Gastroesophageal sphincter (tissue), 4 donors: ENCODE measurements at places on chromosomes 3 and 15. TPM values are rescaled to one million over a fixed set of nuclear protein-coding genes. Genes with fewer than 3 reads are reported as not detected.

The LAMB2 gene
- total RNA-seq: 689 TPM

The ARL8B gene
- 41.5 TPM for total RNA-seq

The MESP2 gene
- not detected for total RNA-seq

The BDH1 gene
- 9.5 TPM for total RNA-seq

DNA sequence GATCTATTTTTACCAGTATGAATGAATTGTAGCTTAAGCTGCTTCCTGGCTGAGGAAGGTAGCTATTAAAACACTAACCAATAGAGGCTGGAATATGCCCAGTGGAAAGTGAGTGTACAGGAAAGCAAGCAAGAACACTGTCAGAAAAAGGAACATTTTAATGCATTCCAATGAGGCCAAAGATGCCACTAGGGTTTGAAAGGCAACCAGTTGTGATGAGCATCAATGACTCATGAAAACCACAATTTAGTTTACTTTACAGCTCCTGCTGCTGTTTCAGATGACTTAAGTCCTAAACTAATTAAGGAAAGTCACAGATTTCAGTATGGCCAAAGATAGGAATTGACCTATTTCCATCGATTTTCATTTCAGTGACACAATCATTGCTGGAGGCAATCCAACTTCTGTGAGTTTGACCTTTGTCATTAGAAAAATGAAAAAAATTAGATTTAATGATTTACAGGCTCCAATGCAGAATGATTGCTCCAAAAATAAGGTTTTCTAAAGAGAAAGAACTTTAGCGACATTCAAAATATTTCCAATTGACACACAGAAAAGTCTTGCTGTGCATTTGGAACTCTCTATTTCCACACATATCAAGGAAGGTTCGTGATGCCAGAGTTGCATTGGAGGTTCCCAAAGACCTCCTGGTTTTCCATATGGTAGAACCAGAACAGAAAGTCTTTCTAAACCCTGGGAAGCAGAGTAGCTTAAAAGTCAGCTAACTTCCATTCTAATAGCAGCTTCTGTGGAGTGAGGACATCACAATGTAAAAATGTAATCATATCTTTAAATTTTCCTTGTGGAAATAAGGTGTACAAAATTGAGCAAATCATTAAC, 103.0 kb downstream of the SUCNR1 start:
- peak; percentile 66 for ATAC-seq

DNA sequence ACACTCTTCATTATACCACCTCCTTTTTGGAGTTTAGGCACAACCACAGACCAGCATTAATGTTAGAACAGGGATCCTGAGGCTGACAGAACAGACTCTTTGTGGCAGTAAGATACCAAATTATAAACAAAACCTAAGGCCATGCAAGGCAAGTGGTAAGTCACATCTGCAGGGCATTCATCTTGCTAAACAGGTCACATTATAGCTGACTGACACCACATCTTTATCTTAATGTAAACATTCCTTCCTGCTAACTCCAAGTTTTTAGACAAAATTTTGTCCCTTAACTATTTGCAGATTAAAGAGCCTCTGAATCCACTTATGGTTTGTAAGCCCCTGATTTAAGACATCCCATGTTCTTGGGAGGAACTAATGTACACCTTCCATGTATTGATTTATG, 500.6 kb downstream of the PYDC2 start:
- no peak for ATAC-seq

GRCh38 chr3:180325958-180326357, 276.0 kb upstream of the TTC14 start:
- ATAC-seq: no peak

DNA sequence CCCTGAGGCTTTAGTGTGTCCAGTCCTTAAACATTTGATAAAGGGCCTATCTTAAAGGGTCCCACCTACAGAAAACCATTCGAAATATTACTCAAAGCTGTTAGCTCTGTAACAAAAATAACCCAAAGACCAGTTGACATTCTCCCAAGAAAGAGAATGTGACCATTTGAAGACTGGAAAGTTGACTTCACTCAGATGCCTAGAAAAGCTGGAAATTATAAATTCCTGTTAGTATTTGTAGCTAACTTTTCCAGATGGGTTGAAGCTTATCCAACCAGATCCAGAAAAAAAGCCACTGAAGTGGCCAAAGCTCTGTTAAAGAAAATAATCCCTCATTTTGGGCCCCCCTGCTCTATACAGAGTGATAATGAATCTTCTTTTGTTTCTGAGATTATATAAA, 408.4 kb downstream of the PLOD2 start:
- ATAC-seq: no peak

DNA sequence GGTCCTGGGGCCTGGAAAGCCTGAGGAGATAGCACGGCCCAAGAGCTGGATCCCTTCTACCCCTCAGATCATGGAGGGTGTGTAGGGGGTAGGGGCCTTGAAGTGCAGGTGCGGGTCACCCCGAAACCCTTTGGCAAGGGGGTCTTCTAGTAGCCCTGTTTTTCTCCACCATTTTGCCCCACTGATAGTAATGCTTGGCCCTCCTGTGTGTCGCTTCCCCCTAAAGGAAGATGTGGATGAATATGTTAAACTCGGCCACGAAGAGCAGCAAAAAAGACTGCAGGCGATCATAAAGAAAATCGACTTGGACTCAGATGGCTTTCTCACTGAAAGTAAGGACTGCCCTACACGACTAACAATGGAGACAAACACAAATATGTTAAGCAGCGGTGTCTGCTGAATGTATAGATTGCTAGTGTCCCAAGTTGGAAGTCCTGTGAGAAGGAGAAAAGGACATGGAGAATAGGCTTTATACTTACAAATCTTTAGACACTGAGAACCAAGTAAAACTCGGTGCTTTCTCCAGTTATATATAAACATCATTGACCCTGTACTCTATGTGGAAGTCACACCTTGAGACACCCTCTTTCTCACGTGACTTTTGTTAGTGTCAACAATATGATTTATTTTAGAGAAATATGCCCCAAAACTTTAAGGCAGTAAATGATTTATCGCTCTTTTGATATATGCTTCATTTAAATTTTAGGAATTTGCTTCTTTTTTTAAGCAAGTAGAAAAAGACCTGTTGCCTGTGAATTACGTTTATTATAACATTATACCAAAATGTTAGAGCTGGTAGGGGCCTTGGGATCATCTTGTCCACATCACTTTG, 802 bp downstream of the RCN2 start:
- no peak for ATAC-seq

DNA sequence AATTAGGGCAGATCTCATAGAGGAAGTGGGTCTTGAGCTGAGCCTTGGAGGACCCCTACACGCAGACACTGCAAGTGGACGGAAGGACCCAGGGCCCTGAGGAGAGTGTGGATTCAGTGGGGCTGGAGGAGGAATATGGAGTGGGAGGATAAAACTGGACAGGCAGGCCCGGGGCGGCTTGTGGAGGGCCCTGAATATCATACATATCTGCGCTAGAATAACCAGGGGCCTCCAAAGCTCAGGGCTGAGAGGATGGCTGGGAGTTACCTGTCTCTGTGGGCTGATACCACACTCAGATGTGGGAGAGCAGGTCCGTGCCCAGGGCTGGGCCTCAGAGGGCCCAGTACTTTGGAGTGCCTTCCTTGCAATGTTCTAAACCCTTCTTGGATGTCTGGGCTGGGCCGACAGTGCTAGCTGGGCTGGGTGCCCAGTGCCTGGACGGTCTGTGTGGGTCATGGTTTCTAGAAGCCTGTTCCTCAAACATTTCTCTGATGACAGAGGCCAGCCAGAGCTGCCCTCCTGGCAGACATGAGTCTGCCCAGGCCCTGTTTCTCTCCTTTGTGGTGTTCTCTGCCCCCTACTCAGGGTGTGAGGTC, 29.6 kb downstream of the CHRD start:
- no peak for ATAC-seq

DNA sequence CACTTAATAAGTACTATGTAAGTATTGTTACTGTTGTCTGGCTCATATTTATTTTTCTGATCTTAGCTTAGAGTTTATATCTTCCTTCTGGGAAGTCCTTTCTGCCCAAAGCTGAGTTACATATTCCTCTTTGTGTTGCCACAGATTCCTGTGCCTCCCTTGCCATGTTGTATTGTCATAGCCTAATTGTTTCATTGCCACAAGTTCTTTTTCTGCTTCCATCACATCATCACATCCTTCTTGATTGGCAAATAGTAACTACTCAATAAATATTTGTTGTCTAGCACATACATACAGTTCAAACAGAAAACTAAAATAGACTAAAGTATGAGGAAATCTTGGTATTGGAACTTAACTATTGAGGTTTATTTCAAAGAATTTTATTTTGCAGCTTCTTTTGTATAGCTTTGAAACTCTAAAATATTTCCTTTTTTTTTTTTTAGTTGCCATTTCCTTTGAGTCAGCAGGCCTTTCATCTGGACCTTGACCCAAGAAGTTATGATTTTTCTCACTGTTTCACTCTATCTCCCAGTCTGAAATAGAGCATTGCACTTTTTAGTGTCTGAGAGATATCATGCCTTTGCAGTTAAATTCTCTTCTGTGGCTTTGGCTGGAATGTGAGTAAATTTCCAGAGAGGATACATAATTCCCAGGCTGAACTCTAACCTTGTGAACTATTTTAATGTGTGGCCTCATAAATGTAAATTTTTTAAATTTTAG, 98.2 kb downstream of the ZNF609 start:
- ATAC-seq: no peak

DNA sequence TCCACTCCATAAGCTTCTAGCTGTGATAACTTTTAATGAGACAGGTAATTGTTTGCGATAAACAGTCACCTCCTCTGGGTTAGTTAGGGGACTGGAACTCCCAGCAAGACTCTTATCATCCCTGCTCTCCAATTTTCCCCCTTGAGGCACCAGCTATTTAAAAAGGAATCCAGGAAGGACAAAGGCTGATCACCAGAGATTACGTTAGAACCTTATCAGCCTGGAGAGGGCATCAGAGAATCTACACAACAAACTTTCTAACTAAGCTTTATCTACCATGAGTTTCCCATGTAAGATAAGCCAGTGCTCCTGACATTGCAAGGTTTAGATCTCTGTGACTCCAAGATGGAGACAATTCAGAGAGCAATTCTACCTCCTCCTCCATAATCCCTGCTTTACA, 31.3 kb downstream of the GPR176 start:
- ATAC-seq: no peak

DNA sequence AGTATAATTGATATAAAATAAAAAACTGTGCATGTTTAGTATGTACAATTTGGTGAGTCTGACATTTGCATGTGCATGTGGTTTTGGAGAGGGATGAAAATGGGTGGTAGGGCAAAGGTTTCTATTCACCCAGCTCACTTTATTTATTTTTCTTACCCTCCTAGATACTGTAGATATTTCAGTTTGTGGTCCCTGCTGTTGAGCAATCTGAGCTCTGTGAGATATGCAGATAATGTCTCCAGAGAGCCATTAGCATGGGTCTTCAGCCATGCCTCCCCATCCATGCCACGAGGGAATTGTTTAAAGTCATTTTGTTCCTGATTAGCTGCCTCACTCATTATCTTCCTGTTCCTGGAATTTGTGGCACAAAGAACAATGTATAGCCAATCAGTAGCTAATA, 44.4 kb upstream of the B3GALNT1 start:
- ATAC-seq: no peak

DNA sequence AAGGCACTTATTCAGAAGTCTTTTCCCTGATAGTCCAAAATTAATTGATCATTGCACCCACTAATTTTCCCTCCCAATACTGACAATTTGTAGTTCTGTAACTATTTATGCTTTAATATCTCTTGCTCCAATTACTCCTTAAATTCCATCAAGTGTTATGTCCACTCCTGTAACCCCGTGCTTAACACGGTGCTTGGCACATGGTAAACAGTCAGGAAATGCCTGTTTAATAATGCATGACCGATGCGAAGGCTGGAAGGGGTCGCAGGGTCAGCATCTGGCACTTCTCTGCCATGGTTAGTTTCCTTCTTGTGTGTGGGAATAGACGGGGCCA, 553 bp upstream of the SEC22A start:
- no peak for ATAC-seq

- no peak for ATAC-seq
Measured at GRCh38 chr15:77720173-77720572, 87.5 kb upstream of the LINGO1 start.

GRCh38 chr15:91953432-91953831, 99.9 kb downstream of the SLCO3A1 start:
- no peak for ATAC-seq

- ATAC-seq: peak; percentile 85
Measured at GRCh38 chr3:157532529-157533297, 29.5 kb upstream of the VEPH1 start.
